Activated CD8-positive, alpha-beta memory T cell treated with anti-CD3 and anti-CD28 coated beads, Interleukin-2, amount 50 U/mL, for 4 hours (primary cell): ENCODE measurements at places on chromosomes 1 and 21.

GRCh38 chr1:38138498-38139233 lies 92.1 kb upstream of the POU3F1 start:
- DNase-seq: no peak

DNA sequence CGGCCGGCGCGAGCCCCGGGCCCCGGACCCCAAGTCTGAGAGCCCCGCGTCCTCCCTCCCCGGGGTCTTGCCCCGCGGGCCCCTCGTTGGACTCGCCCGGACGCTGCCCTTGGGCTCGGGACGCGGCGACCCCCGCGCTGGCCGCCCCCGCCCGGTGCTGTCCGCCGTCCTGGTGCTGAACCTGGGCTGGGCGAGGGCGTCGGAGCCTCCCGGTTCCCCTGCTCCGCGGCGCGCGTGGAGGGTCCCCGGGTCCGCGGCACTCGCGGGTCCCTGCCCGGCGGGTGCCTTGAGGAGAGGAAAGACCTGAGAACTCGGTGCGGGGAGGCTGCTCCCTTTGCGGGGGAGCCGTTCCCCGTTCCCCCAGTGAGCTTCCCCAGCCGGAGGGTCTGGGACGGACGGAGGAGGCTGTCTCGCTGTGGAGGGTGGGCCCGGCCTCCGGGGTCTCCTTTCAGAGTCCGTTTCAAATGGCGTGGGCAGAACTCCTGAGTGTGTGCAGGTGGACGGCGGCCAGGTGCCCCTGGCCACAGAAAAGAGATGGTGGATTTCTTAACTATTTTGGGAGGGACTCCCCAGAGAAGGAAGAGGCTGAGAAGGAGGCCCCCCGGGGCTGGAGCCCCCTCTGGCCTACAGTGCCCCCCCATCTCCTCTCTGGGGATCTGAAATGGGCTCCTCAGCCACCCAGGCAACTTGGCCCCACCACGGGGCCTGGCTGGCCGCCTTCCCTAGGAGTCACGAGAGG lies 595 bp downstream of the GABRD start:
- DNase-seq: no peak

DNA sequence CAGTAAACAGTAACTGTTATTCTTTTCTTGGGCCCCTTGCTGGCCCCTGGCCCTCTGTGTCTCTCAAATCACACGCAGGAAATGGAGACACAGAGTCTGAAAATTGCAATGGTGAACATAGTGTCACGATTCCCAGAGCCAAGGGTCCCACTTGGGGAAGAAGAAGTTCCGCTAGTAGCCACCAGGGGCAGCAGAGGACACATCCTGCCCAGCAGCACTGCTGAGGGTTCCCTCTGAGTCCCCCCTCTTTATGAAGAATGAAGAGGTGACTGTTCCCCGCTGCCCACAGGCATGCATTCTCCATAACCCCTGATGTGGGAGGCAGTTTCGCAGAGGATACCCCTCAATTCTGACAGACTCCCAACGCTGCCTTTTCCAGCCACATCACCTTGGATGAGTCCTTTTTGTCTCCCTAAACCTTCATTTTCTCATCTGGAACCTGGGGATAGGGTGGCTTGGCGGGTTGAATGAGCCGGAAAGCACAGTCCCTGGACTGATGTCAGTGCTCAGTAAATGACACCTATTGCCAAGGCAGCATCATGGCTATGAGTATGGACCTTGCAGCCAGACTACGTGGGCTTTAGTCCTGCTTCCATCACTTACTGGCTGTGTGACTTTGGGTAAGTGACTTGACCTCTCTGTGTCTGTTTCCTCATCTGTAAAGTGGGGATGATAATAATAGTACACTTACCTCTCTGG lies 238.0 kb upstream of the TMEM51 start:
- peak; percentile 35 for DNase-seq

- no peak for DNase-seq
Observed at GRCh38 chr1:935751-936231, 12.1 kb downstream of the SAMD11 start.

- DNase-seq: no peak
Observed at GRCh38 chr1:221076391-221076811, 197.2 kb downstream of the HLX start.

DNA sequence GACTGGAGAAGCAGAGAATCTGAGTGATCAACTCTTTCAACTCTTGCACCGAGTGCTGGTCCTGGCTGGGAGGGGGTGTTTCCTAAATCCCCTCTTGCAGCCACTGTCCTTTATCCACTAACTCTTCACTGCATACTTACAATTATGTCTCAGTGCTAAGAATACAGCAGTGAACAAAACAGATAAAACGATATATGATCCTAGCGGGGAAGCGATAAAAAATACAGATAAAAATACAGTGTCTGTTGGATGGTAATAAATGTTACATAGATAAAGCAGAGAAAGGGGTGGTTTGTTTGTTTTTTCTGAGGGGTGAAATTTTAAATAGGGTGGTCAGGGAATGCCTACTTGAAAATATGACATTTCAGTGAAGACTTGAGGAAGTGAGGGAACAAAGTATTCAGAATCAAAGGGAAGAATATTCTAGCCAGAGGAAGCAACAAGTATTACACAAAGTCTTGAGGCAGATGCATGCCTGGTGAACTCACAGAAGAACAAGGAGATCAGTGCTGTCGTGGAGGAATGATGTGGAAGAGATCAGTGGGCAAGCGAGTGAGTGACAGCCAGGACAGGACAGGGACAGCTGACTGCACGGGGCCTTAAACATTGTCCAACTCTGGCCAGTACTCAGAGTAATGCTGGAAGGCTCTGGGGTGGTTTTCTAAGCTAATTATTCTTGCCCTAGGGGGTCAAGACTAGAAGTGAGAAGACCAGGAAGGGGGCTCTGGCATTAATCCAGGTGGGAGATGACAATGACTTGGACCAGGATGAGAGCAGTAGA lies 110.0 kb downstream of the APP start:
- no peak for DNase-seq

- no peak for DNase-seq
Observed at GRCh38 chr1:102799496-102799895, 308.8 kb downstream of the COL11A1 start.

GRCh38 chr21:34526241-34526617 lies 14.2 kb upstream of the KCNE1 start:
- no peak for DNase-seq

- no peak for DNase-seq
Observed at GRCh38 chr1:182389619-182390047, 2.0 kb downstream of the GLUL start.

DNA sequence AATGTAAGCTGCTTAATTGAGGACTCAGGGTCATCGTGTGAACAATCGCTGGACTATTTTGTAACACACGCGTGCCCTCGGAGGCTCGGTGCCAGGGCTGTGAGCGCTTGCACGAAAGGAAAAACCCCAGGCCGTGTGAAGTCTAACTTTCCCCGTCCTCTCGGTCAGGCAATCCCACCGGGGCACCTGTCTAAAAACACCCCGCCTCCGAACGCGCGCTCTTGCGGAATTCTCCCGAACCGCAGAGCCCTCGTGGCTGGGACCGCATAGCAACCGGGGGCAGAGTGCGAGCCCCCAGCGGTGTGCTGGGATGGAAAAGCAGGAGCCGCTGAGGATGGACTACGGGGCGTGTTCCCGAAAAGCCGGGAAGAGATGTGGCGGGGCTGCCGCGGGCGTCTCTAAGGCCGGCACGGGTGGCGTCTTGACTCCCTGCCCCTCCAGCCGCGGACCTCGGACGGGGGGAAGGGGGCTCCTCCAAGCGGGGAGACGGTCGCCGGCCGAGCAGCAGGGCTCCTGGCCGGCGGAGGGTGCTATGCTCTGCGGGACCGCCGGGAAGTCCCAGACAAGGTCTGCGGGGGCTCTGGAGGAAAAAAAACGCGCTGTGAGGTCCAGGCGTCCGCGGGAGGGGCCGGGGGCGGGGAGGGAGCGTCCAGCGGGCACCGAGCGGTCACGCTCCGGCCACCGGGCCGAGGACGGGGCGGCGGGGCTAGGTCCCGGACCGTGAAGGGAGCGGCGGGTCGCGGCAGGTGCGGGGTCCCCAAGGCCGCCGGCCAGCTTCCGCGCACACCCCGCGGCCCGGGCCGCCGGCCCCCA lies 936 bp downstream of the ZBTB21 start:
- peak; percentile 49 for DNase-seq

- no peak for DNase-seq
Observed at GRCh38 chr1:172326136-172326535, 94.3 kb upstream of the C1orf105 start.

GRCh38 chr1:118905196-118905595 lies 82.9 kb downstream of the TBX15 start:
- no peak for DNase-seq

GRCh38 chr1:200362421-200362820 lies 47.4 kb downstream of the ZNF281 start:
- DNase-seq: no peak

DNA sequence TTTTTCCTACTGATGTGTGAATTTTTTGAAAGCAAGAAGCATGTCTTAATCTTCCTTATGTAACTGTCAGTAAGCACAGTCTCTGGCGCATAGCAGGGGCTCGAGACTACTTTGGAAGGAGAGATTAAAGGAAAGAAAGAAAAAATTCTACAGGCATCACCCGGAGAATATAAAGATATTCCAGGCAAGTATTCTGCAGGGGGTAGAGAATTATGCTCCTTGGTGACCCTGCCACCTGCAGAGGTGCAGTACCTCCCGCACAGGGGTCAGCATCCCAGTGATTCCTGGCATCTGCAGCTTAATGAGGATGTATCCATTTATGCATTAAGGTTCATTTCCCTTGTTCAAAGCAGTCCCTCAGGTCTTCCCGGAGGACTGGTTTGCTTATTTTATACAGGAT lies 87.6 kb upstream of the WLS start:
- DNase-seq: no peak

GRCh38 chr1:237098541-237098940 lies 56.6 kb downstream of the RYR2 start:
- no peak for DNase-seq

DNA sequence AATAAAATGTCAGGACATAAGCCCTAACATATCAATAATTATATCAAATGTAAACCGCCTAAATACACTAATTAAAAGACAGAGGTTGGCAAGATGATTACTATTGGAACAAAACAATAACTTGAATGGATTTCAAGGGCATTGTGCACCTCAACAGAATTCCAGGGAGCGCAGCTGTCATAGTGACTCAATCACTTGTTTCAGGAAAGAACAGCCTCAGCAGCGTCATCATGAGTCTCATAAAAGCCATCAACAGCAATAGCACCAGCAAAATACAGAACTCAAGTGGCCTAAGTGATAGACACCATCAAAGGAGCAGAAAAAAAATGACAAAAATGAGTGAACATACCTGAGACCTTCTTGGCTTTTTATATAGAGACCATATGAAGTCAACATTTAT lies 632.7 kb upstream of the NR5A2 start:
- no peak for DNase-seq

GRCh38 chr1:92274939-92275338 lies 23.8 kb downstream of the GLMN start:
- DNase-seq: no peak

DNA sequence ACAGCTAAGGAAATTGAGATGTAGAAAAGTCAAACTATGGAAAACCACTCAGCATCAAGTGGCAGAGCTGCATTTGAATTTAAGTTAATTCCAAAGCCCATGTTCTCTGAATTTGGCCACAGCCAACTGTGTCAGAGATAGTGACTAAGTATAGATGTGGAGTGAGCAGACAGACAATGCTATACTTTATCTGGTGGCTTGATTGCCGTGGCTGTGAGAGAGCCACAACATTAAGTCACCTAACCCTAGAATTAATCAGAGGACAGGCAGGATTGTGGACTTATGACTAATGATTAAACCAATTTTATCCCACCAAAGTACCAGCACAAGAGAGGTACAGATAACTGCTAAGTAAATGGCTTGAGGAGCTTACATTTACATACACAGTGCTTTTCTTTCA lies 209.8 kb downstream of the TPR start:
- DNase-seq: no peak

DNA sequence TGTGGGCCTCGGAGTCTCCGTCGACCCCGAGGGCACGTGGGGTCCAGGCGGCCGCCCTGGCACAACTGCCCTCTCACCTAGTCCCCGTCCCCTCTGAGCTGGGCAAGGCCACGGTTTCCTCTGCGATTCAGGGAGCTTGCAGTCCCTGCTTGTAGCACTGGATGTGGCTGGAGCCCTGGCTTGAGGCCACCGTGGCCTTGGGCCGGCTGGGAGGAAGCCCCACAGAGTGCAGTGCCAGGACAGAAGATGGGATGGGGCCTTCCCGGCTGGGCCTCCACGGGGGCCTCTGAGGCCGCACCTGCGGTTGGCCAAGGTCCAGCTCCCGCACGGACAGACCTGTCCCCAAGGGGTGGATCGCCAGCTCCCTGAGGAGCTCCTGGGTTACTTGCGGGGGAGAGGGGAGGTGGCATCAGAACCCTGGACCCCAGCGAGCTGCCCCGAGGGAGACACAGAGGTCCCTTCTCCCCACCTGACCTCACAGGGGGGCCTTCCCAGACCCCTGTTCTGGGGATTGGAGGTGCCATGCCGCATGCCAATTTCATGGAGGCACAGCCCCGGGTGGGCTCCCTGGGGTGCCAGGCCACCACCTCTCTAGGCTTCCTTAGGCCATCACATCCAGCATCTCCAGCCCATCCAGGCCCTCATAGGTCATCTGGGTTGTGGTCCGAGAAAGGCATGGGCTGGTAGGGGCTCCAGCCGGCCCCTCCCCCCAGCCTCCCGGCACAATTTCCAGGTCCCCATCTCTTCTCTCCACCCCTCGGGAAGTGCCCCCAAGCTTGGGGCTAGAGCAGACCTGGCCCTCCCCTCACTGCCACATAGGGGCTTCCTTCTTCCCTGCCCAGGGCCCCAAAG lies 80.8 kb downstream of the MORN1 start:
- no peak for DNase-seq

GRCh38 chr1:81254560-81254959 lies 546.2 kb upstream of the ADGRL2 start:
- no peak for DNase-seq

GRCh38 chr21:30245061-30245460 lies 29.2 kb upstream of the CLDN8 start:
- no peak for DNase-seq

DNA sequence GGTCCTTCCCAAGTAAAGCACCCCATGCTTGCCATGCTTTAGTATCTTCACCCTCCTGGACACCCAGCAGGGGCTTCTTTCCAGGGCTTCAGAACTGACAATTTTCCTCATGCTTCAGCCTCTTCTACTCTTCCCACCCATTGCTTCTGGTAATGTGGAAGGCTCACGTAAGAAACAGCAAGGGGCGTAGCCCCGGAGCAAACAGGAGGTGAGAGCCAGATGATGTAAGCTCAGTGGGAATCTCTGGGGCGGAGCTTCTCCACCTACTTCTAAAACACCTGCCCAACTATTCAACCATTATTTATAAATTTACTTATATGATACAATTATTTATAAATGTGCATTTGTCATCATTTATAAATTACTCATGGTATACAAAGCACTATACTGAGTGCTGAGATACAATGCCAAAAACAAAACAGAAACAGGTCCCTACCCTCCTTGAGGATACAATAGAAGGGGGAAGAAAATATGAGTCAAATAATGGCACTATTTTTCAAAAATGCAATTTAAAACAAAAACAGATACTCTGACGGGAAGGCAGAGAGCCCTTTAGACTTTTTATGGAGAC lies 140.1 kb upstream of the CAMK1G start:
- no peak for DNase-seq

GRCh38 chr1:70503358-70503757 lies 92.3 kb downstream of the CTH start:
- DNase-seq: no peak

GRCh38 chr21:42746593-42747275 lies 93.3 kb downstream of the PDE9A start:
- DNase-seq: peak; percentile 53

GRCh38 chr1:160400646-160401486 lies 502 bp downstream of the VANGL2 start:
- no peak for DNase-seq

- DNase-seq: no peak
Observed at GRCh38 chr1:160863774-160864131, 1.1 kb upstream of the CD244 start.
